ENCODE measurements at places on chromosomes 6 and 20. TPM values are rescaled to one million over a fixed set of nuclear protein-coding genes. Genes with fewer than 3 reads are reported as not detected.

DNA sequence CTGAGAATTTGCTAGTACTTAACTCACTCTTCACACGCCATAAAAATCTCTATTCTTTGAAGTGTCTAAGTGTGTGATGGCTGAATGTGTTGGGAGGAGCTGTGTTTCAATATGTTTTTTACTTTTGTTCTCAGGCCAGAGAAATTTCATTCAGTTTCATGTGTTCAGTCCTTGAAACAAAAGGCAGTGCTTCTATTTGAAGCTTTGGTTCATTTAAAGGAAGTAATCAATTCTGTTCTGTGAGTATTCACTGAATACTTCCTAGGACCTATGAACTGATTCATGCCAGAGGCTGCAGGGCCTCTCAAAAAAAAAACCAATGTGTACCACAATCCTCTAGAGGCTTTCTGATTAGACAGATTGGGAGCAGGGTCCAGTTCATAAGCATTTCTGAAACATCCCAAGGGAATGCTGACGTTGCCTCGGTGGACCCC is 12.4 kb upstream of the F13A1 start:
- no peak for DNase-seq

GRCh38 chr6:25346064-25346463 is 66.9 kb downstream of the CARMIL1 start:
- no peak for DNase-seq

- peak; percentile 92 for DNase-seq
Observed at GRCh38 chr6:43334466-43335095, 26.0 kb upstream of the CRIP3 start.

Gene TFEB
- 6.4 TPM for total RNA-seq

Measured in myocyte (in vitro differentiated cells).